Stimulated activated CD4-positive, alpha-beta T cell treated with anti-CD3 and anti-CD28 coated beads, Interleukin-12 subunit alpha, Interleukin-12 subunit beta, amount 100 ng/mL, for 24 hours (primary cell): ENCODE measurements at places on chromosomes 3 and 15.

DNA sequence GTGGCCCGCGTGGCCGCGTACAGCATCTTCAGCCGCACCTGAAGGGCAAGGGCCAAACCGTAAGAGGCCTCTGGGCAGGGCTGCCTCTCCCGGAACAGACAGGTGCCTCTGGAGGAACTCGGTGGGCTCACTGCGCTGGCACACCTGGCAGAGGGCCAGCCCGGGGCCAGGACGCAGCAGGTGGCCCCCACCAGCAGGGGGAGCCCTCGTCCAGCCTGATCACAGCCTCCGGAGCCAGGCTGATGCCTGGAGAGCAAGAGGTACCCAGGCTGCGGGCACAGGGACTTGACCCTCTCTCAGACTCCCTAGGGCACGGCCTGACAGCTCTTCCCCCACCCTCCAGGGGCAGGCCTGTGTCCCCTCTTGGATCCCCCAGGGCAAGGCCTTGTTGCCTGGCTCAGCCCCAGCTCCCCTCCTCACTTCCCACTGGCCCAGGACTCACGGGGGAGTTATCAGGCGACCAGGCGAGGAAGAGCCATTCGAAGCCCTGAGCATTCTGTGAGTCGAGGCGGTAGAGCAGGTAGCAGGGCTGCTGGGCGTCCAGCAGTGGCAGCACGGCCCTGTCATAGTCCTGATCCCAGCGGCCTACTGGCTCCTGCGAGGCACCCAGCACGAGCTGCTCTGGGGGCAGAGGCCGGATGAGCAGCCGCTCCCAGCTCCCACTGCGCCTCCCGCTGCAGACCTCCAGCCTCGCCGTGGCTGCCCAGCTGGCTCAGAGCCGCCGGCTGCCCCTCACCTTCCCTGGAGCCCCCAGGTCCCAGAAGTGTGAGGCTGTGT is 6.2 kb upstream of the TLR9 start:
- DNase-seq, result peak; percentile 75

GRCh38 chr3:75001330-75001729 is 386.9 kb upstream of the CNTN3 start:
- DNase-seq, result no peak

DNA sequence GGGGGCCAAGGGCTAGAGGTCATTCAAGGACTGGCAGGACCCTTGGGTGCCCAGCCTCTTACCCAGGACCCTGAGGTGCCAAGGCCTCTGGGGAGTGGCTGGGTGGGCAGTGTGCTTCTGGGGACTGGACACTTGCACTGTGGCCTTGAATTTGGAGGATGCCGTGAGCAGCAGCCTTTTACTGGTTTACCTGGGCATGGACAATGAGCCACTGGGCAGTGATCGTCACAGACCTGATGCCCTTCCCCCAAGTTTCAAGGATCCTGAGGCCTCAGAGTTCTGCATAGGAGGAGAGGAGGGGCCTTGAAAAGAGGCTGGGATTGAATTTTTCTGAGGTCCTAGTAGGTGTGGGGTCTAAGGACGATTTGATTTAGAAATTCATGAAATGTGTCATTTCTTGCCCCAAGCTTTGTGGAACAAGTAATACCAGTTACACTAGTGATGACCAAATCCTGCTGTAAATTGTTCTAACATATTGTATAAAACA is 146.1 kb upstream of the TPM1 start:
- DNase-seq, result no peak

- DNase-seq, result no peak
These were observed 10.4 kb upstream of the ZFYVE19 start for GRCh38 chr15:40796512-40796911.

DNA sequence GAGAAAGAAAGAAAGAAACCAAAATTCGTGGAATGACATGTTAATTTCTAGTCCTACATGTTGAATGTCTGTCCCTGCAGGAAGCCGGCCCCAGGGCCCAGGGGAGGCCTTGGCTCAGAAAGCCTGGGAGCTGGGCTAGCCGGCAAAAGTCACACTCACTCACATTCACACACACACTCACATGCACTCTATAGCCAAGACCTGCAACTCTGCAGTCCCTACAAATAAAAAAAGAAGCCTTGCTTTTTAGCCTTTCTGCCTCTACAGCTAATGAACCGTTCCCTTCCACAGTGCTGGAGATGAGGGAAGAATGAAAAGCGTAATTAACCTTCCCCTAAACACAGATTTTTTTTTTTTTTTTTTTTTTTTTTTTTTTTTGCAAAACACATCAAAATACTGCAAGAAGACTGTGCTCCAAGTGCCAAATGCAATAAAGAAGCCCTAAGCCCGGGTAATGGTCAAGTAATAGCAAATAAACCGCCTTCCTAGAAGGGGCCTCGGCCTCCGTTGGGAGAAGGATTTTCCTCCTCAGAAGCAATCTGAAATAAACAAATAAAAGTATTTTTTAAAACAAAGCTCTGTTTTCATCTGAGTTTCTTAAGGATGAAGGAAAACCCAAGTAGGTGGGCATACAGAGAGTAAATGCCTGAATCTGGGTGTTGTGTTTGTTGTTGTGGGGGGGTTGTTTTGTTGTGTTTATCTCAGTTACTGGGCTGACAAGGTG is 4.3 kb downstream of the MECOM start:
- no peak for DNase-seq

- peak; percentile 5 for DNase-seq
These were observed 2.7 kb downstream of the IGF1R start for GRCh38 chr15:98651036-98651481.

DNA sequence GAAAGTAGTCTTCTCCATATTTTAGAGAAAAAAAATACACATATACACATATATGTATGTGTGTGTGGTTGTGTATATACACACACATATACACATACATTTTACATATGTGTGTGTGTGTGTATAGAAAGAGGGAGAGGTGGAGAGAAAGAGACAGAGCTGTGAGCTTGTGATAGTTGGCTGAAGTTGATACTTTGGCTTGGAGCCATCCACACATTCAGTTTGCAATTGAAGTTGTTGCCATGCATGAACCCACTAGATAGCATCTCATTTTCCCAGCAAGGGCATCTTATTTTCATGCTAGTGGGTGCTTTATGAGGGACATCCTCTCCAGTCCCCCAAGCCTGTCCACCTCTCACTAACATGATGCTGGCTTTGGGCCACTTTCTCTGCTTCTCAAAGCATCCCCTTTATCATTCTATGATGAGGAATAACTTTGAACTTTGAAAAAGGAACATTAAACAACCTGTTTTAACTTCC is 228.6 kb downstream of the ZNF621 start:
- DNase-seq, result no peak

GRCh38 chr15:31332020-31332680 is 5.5 kb downstream of the KLF13 start:
- DNase-seq, result no peak

DNA sequence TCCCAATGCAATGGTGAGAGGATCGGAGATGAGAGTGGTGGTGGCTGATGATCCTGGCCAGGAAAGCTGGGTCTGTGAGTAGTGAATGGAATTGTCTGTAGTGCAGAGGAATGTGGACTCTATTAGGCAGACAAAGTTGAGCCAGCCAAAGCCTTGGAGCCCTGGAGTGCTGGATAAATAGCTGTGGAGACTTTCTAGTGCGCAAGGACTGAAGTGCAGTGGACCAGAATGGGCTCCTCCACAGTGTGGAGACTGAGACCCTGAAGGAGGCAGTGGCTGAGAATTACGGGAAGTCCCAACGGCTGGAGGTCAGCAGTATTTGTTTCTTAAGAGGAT is 874 bp downstream of the ZNF662 start:
- no peak for DNase-seq

DNA sequence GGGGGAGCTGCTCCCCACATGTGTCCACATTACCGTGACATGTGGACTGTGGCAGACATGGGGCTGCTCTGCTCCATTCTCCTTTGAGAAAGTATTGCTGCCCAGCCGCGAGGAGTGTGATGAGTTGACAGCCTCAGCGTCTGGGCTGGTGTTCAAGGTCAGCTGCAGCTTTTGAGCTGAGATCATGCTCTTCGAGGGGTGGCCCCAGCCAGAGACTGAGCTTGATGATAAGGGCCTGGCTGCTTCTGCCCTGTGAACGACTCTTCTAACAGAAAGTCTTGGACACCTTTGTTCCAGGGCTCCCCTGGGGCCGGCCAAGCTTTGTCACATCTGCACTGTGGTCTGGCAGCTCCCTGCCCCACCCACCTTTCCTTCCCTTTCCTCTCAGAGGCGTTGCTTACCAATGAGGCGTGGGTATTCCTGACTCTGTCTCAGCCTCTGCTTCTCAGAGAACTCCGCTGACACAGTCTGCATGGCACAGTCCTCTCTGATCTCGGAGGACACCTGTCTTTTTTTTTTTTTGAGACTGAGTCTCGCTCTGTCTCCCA is 86.6 kb downstream of the CHRD start:
- no peak for DNase-seq

DNA sequence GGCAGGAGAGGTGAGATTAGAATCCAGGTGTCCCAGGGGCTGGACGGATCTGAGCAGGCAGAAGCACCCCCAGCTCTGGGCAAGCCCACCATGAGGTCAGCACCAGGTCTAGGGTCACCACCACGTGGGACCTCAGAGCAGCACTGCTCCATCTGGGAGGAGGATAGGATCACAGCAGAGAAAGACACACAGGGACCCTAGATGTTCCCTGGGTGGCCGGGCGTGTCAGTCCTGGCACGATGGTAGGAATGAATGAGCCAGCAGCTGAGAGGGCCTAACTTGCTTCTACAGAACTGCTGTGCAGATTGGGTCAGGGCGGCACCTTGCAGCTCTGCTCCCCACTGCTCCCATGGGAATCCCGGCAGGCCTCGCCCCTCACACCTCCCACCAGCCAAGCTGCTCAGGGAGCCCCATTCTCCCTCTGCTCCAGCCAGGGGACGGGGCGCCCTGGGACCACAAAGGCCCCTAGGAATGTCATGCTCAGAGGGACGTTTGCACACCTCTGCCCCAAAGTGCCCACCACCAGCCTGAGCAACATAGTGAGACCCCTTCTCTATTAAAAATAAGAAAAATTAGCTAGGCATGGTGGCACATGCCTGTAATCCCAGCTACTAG is 66.3 kb downstream of the ZNF445 start:
- DNase-seq, result no peak

GRCh38 chr3:109924196-109924595 is 586.9 kb upstream of the DPPA4 start:
- no peak for DNase-seq

- DNase-seq, result no peak
These were observed 43.7 kb downstream of the CHRD start for GRCh38 chr3:184423561-184423960.
